ENCODE measurements at places on chromosomes 2 and 18. TPM values are rescaled to one million over a fixed set of nuclear protein-coding genes. Genes with fewer than 3 reads are reported as not detected.

Gene WDR54
- 41.6 TPM for polyA plus RNA-seq

Gene PPP1R1C
- 1.3 TPM for polyA plus RNA-seq

Gene SRD5A2
- polyA plus RNA-seq, result not detected

Gene SLC4A5
- 3.3 TPM for polyA plus RNA-seq

Gene FZD7
- polyA plus RNA-seq, result 66.5 TPM

Gene SS18
- polyA plus RNA-seq, result 89.2 TPM

Gene ASXL2
- polyA plus RNA-seq, result 20.1 TPM

Gene HOXD12
- 0.27 TPM for polyA plus RNA-seq

Gene MC4R
- 0.13 TPM for polyA plus RNA-seq

Gene RALBP1
- 86.3 TPM for polyA plus RNA-seq

Gene TUBB8B
- 0.52 TPM for polyA plus RNA-seq
